NCI-H1417 treated with DMSO at 0.1 percent for 48 hours (cell line): ENCODE measurements at places on chromosomes 2 and 18.

GRCh38 chr18:42261731-42262130 lies 306.7 kb downstream of the PIK3C3 start:
- DNase-seq = no peak

DNA sequence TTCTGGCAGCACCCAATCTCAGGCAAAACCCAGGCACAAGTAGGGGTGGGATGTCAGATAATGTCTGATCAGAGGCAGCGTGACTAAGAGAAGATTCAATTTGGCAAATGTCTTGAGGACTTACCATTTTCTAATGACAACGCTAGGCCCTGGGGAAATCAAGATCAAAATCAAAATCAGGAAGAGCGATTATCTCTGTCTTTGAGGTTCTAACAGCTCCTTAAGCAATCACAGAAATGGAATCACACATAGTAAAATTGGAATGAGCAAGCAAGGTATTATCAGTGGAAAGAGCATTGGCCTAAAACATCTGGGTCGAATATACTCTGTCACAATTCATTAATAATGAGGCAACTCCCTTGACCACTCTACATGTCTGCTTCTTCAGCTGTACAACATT lies 8.6 kb upstream of the SERPINB2 start:
- no peak for DNase-seq

GRCh38 chr2:145199042-145199441 lies 679.1 kb upstream of the ZEB2 start:
- DNase-seq = no peak

DNA sequence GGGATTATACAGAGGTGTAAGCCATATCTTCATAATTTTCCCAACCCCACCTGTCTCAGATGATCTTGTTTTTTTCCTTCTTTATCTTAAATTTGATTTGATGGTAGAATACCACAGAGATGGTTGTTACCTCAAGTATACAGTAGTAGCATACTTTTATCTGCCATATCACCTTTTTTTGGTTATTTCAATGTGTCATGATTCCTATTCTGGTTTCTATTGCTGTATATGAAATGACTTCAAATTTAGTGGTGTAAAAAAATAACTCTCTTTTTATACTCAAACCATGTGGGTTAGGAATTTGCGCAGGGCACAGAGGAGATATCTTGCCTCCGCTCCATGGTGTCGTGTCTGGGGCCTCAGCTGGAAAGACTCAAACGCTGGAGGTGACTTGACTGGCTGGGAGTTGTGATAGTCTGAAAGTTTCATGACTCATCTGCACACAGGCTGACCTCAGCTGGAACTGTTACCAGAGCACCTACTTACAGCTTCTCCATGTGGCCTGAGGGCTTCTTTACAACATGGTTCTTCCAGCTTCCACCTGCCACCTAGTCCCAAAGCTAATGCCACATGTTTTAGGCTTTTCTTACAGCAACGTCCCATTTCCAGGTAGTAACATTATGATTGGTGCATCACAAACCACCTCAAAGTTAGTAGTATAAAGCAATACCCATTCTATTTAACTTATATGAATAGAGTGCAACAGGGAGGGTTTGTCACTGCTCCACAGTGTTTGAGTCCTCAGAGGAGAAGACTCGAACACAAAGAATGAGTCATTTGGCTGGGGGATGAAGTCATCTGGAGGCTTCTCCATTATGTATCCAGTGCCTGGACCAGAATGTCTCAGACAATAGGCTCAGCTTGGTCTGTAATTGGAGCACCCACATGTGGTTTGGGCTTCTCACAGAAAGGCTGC lies 82.3 kb upstream of the XPO1 start:
- DNase-seq = no peak
